Caudate nucleus (tissue), 63 donors: ENCODE measurements at places on chromosomes 11 and 22.

DNA sequence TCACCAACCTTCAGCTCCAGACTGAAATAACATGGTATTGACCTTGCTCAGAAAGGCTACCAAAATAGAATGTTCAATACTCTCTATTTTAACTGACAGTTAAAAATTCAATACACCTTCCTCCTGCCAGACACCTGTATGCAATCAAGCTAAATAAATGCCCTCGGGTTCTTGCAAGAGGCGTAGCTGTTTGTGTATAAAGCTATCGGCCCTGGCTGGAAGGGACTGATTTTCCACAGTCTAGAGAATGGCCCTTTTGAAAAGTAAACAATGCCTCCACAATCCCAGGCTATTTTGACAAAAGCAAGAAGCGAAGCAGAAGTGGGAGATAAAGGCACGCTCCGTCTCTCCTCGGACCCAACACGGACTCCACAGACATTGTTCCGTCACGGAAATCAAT lies 791.2 kb downstream of the BRD1 start:
- DNase-seq: no peak

DNA sequence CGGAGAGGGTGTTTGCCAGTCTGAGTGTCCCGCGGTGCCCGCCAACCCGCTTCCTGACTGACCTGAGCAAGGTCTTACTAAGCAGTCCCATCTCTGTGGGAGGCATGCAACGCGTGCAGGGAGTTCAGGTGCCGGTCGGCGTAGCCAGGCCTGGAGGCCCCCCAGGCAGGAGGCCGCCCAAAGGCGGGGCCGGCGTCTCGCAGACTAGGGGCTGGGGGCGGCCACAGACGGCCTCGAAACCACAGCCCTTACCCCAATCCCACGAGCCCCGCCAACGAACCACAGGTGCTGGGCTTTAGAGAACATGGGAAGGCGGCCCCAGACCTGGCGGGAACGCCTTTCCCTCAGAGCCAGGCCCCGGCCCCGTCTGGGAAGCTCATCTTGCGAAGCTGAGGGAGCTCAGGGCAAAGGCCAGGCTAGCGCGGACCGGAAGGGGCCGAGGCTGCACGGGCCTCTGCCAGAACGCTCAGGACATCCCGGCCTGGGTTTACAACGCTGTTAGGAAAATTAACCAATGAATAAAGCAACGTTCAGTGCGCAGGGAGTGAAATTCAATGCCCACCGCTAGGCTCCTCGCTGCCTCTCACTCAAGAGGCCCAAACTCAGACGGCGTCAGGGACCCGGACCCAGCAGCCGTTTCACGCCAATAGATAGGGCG lies 2.1 kb upstream of the MTFP1 start:
- no peak for DNase-seq

- DNase-seq: no peak
Measured at GRCh38 chr11:116696381-116696941, 76.3 kb downstream of the BUD13 start.

GRCh38 chr11:114129699-114130098 lies 70.2 kb downstream of the ZBTB16 start:
- DNase-seq: no peak

DNA sequence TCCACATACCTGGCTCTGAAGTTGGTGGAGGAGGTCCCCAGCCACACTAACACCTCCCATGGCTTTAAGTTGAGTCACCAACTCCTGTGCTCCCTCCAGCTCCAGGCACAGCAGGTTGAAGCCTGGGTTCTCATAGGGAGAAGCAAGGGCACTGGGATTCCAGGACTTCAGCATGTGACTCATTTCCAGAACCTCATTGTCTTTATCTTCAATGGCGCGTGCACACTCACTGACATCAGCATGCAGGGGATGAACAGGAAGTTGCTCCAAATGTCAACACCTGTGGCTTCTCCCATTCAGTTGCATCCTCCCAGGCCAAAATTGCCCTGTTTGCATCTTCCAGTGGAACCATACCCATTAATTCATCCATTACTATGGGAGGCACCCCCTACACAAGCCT lies 5.8 kb upstream of the UBQLNL start:
- DNase-seq: no peak

DNA sequence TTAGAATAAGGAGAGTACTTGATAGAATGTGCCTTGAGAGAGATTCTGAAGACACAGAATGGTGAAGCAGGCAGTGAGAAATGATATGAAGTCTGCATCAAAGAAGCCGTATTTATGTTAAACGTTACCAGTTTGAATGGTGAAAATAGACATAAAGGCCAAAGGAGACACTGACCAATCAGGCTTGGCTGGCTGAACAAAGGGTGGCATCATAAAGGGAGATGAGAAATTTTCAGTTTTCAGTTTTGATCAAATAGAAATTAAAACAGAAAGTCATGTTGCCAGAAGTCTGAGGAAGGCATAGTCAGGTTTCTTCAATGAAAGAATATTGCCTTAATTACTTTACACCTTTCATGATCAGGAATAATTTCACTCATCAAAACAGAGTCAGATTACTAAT lies 6.6 kb downstream of the OR51F1 start:
- no peak for DNase-seq

- DNase-seq: no peak
Measured at GRCh38 chr11:110837603-110838002, 125.4 kb upstream of the ARHGAP20 start.

GRCh38 chr11:16999116-16999515 lies 15.1 kb downstream of the PLEKHA7 start:
- DNase-seq: no peak
